ENCODE measurements at places on chromosomes 3 and 15. TPM values are rescaled to one million over a fixed set of nuclear protein-coding genes. Genes with fewer than 3 reads are reported as not detected.

DNA sequence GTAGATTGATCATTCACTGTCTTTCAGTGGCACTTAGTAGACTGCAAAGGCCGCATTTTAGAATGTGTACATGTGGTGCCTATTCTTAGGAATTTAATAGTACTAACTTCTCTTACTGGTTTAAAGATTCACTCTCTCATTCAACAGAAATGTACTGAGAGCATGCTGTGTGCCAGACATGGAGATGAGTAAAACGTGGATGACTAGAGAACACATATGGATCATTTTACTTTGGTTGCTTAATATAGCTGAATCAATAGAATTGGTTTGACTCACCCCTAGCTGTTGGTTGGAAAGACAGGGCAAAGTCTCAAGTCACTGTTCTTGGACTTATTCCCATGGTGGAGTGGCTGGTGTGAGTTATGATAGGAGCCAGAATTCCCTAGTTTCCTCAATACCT lies 109.1 kb upstream of the TNFAIP8L3 start:
- H3K27ac ChIP-seq: no peak overlapping the region
- H3K4me1 ChIP-seq: no peaks in the 10 kb centered on the region
- H3K27me3 ChIP-seq: peaks cover 19% of the 10 kb centered on the region
- no peak for DNase-seq

The ADAMTS17 gene
- total RNA-seq: 0.09 TPM

The NPRL2 gene
- 25.4 TPM for total RNA-seq

- no peak for DNase-seq
- H3K27me3 ChIP-seq: no peaks in the 10 kb centered on the region
- no peak overlapping the region for H3K4me3 ChIP-seq
- H3K36me3 ChIP-seq: no peaks in the 10 kb centered on the region
- H3K27ac ChIP-seq: no peak overlapping the region
These were observed 104.9 kb upstream of the ST8SIA2 start for GRCh38 chr15:92288755-92289154.

- H3K36me3 ChIP-seq: no peaks in the 10 kb centered on the region
- no peak for DNase-seq
- H3K27me3 ChIP-seq: no peaks in the 10 kb centered on the region
- H3K4me1 ChIP-seq: no peaks in the 10 kb centered on the region
- H3K4me3 ChIP-seq: no peak overlapping the region
- no peak overlapping the region for H3K27ac ChIP-seq
These were observed 12.3 kb upstream of the CD200 start for GRCh38 chr3:112320691-112321090.

The DHFR2 gene
- total RNA-seq: 1.4 TPM

DNA sequence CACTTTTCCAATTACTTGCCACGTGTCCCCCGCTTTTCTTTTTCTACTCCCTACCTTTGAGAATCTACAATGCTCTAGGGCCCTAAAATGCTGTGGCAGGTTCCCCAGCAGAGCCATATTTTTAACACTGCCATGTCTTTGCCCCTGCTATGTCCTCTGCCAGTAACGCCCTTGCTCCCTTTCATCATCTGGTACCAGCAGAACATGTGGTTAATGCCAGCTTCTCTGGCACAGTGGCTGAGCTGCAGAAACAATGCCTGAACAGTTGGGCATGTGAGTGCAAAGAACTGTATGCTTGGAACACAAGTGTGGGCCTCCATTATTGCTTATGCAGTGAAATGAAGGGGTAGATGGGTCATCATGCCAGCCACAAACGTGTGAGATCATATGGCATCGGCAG lies 287.6 kb downstream of the NEK10 start:
- no peaks in the 10 kb centered on the region for H3K27me3 ChIP-seq
- H3K27ac ChIP-seq: no peak overlapping the region
- no peaks in the 10 kb centered on the region for H3K36me3 ChIP-seq
- no peak overlapping the region for H3K4me3 ChIP-seq
- no peaks in the 10 kb centered on the region for H3K4me1 ChIP-seq

The CMC1 gene
- 38.8 TPM for total RNA-seq

GRCh38 chr3:152305075-152305474 lies 36.3 kb downstream of the MBNL1 start:
- no peak overlapping the region for H3K4me3 ChIP-seq
- H3K27me3 ChIP-seq: no peaks in the 10 kb centered on the region
- H3K36me3 ChIP-seq: peaks cover 97% of the 10 kb centered on the region
- H3K4me1 ChIP-seq: peaks cover 14% of the 10 kb centered on the region
- DNase-seq: no peak

GRCh38 chr15:96360581-96361308 lies 30.2 kb downstream of the NR2F2 start:
- no peak for DNase-seq
- H3K27me3 ChIP-seq: no peaks in the 10 kb centered on the region
- peaks cover 29% of the 10 kb centered on the region for H3K4me1 ChIP-seq
- H3K4me3 ChIP-seq: no peak overlapping the region

The TUSC2 gene
- total RNA-seq: 24.6 TPM

The ZNF280D gene
- 18.6 TPM for total RNA-seq

DNA sequence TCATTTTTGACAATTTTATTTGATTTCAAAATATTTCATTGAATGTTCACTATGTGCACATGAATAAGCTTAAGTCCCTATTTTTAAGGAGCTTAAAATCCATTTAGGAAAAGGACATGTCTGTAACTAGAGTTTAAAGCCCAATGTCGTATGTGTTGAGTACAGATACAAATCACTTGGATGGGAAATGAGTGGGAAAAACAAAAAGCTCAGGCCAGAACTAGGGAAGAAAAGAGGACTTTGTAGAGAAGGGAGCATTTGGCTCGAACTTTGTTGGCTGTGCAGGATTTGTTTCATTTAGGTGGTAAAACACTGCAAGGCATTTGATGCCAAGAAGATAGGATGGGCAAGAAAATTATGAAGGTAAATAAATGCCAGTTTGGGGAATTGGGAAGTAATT lies 653.1 kb upstream of the KCNMB2 start:
- no peaks in the 10 kb centered on the region for H3K27me3 ChIP-seq
- H3K27ac ChIP-seq: no peak overlapping the region
- no peaks in the 10 kb centered on the region for H3K4me1 ChIP-seq
- H3K36me3 ChIP-seq: no peaks in the 10 kb centered on the region
- no peak overlapping the region for H3K4me3 ChIP-seq
- no peak for DNase-seq

- H3K27me3 ChIP-seq: peaks cover 28% of the 10 kb centered on the region
- no peak overlapping the region for H3K27ac ChIP-seq
- no peaks in the 10 kb centered on the region for H3K36me3 ChIP-seq
- no peak for DNase-seq
- peaks cover 3% of the 10 kb centered on the region for H3K4me1 ChIP-seq
- H3K4me3 ChIP-seq: no peak overlapping the region
These were observed 71.2 kb downstream of the GABRG3 start for GRCh38 chr15:27042230-27042629.

The CD86 gene
- total RNA-seq: 0.16 TPM

DNA sequence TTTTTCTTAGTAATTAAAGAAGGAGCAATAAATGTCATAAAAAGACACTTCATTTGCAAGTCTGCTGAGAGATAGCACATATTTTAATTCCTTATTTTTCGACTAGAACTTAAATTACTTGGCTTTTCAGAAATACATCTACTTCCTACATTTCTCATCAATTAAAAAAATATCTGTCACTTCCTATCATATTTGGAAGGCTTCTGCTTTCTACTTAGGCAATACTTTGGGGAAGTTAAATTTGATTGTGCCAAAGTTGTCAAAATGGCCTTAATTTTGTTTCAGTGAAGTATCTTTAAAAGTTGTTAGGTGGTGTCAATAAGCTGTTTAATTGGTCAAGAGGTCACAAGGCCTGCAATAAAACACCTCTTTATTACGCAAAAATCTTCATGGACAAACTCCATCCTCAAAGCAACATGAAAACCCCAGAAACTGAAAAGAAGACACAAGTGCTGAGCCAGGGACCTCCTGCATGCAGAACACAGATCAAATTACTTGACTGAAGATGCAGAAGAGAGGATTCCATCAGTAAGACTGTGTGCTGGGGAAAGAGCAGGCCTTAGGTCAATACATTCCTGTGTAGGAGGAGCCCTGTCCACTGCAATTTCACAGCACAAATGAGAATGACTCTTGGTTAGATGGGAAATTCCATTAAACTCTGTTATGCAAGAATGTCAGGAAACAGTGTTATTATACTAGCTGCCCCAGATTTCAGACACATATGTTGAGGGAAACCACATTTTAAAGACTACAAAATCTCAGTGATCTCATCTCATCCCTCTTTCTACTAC lies 48.0 kb upstream of the FSTL1 start:
- DNase-seq: no peak
- no peaks in the 10 kb centered on the region for H3K27me3 ChIP-seq
- no peak overlapping the region for H3K27ac ChIP-seq
- H3K36me3 ChIP-seq: no peaks in the 10 kb centered on the region

DNA sequence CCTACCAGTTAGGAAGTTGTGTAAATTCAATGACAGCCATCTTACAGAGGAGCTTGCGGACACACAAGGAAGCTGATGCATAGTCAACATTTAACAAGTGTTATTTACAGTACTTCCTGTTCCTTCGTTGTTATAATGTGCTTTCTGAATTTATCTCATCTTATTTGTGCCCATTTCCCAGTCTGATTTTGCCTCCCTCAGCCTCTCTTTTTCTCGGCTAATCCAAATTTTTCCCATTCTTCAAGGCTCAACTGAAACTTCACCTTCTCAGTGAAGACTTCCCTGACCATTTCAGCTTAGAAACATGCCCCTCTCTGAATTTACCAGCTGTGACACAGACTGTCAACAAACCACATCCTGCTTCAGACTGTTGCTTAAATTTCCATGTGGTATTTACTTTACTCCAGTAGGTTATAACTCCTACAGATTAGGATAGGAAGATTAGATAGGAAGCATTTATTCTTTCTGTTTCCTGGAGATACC lies 55.7 kb upstream of the CP start:
- H3K4me3 ChIP-seq: no peak overlapping the region
- no peak for DNase-seq
- no peaks in the 10 kb centered on the region for H3K36me3 ChIP-seq
- no peaks in the 10 kb centered on the region for H3K4me1 ChIP-seq
- no peak overlapping the region for H3K27ac ChIP-seq

- peaks cover 80% of the 10 kb centered on the region for H3K36me3 ChIP-seq
- H3K27me3 ChIP-seq: no peaks in the 10 kb centered on the region
- H3K27ac ChIP-seq: peak within 1 kb of the TSS; percentile 81
- peak within 1 kb of the TSS; percentile 78 for H3K4me3 ChIP-seq
- H3K4me1 ChIP-seq: peaks cover 19% of the 10 kb centered on the region
- DNase-seq: no peak
These were observed at the start of gene SERINC4 for GRCh38 chr15:43799945-43800285. TSS of gene SERINC4 (minus strand) at chr15:43800220. CDS start at chr15:43799986, 234 bp downstream.

DNA sequence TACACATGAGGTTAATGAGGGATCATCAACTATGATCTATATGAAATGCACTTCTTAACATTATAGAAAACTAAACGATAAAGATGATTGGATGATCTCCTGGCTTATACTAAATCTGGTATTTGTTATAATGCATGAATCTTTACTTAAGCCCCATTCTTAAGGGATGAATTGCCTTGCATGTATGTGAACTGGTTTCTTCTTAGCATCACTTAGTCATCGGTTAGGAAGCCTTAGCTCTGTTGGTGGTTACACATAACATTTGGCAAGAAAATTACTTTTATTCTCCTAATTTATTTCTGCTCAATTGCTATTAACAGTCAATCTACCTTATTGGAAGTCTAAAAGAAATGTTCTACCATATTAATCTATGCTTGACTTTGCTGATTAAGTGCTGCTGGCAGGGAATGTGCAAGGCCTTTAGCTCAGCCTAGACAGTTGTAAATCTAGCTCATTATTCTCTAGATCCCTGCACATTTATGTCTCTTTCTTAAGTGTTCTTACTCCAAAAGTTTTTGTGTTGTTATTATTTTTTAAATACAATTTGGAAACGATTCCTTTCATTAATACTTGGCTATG lies 356.0 kb downstream of the ZPLD1 start:
- no peak overlapping the region for H3K4me3 ChIP-seq
- H3K36me3 ChIP-seq: no peaks in the 10 kb centered on the region
- no peak overlapping the region for H3K27ac ChIP-seq

The SLC38A3 gene
- 0.27 TPM for total RNA-seq

- H3K4me1 ChIP-seq: no peaks in the 10 kb centered on the region
- DNase-seq: peak; percentile 79
- no peaks in the 10 kb centered on the region for H3K27me3 ChIP-seq
These were observed 14.7 kb downstream of the IDH2 start for GRCh38 chr15:90087454-90088154.

DNA sequence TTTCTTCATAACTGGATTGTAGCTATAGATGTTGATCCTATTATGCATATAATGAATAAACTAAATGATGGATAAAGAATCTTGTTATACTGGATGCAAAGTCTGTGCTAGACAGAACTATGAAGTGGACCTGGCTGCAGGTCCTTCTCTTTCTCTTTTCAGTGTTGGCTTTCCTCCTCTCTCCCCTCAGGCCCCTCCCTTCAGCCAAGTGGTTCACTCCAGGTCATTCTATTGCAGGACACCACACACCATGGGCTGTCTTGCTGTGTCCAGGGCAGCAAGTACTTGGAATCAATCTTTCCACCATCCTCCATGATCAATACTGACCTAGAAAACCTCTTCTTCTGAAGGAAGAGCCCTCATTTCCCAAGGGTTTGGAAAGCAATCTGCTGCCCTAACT lies 20.3 kb downstream of the EIF4E3 start:
- H3K4me1 ChIP-seq: no peaks in the 10 kb centered on the region
- no peaks in the 10 kb centered on the region for H3K36me3 ChIP-seq
- DNase-seq: no peak

The SI gene
- not detected for total RNA-seq

DNA sequence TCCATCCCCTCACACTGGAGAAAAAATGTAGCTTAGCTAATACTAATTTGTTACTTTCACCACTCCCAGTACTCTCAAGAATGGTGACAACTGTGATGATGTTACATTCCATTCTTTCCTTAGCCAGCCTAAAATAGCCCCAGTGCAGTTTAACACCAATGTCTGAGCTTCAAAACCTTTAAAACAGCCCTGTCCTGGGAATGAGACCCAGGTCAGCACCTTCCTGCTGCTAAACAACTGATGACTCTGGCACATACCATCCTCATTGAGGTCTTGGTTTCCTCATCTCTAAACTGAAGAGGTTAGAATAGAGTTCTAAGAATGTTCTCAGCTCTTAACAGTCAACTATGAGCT lies 3.8 kb downstream of the SCAMP2 start:
- H3K4me1 ChIP-seq: peaks cover 22% of the 10 kb centered on the region
- H3K27me3 ChIP-seq: no peaks in the 10 kb centered on the region
- no peak for DNase-seq
- no peak overlapping the region for H3K4me3 ChIP-seq

The MUSTN1 gene
- total RNA-seq: 0.78 TPM

- no peaks in the 10 kb centered on the region for H3K4me1 ChIP-seq
- no peak for DNase-seq
- no peaks in the 10 kb centered on the region for H3K27me3 ChIP-seq
- H3K4me3 ChIP-seq: no peak overlapping the region
- no peaks in the 10 kb centered on the region for H3K36me3 ChIP-seq
- no peak overlapping the region for H3K27ac ChIP-seq
These were observed 340.9 kb upstream of the TBL1XR1 start for GRCh38 chr3:177538048-177538749.

DNA sequence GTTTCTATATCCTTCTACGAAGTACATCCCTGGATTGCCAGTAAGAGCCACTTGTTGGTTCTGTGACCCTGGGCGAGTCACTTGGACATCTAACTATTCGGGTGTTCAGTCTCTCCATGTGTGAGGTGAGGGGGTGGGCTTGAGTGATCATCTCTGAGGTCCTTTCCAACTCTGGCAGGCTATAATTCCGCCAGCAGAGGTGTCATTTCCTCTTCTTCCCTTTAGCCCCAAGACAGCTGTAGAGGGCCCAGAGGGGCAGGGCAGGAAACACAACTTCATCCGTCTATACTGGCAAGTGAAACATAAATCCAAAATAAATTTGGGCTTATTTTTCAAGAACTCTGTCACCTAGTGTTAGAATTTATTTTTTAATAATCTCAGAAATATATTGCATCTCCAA lies 38.1 kb downstream of the C2CD4A start:
- H3K4me1 ChIP-seq: no peaks in the 10 kb centered on the region
- peaks cover 2% of the 10 kb centered on the region for H3K27me3 ChIP-seq
- H3K27ac ChIP-seq: no peak overlapping the region
- no peaks in the 10 kb centered on the region for H3K36me3 ChIP-seq

The MRPL47 gene
- total RNA-seq: 127 TPM
